Activated T-cell treated with anti-CD3 and anti-CD28 coated beads, Interleukin-2, amount 50 U/mL, for 4 hours (primary cell): ENCODE measurements at places on chromosomes 2 and 18. TPM values are rescaled to one million over a fixed set of nuclear protein-coding genes. Genes with fewer than 3 reads are reported as not detected.

GRCh38 chr2:14552286-14552685 is 80.2 kb upstream of the LRATD1 start:
- DNase-seq = no peak

DNA sequence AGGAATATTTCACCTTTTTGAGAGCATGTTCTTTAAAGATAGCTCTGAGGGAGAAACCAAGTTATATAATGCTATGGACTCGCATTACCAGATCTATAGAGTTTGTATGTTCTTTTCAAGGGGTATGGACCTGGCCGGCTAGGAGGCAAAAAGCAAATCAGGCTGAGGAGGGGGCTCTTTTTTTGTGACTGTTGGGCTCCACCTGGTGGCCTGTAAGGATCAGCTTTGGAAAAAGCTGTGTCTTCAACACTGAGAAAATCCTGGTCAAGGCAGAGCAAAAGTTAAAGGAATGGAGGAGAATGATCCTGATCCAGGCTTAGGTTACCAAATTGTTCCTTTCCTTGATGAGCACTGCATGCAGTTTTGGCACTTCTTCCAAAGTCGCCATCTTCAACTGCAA is 180.5 kb downstream of the DIS3L2 start:
- DNase-seq = peak; percentile 8

GRCh38 chr2:233012301-233012971 is 620 bp downstream of the NGEF start:
- no peak for DNase-seq

- peak; percentile 35 for DNase-seq
Measured at GRCh38 chr2:74587664-74588277, 33.3 kb downstream of the DOK1 start.

DNA sequence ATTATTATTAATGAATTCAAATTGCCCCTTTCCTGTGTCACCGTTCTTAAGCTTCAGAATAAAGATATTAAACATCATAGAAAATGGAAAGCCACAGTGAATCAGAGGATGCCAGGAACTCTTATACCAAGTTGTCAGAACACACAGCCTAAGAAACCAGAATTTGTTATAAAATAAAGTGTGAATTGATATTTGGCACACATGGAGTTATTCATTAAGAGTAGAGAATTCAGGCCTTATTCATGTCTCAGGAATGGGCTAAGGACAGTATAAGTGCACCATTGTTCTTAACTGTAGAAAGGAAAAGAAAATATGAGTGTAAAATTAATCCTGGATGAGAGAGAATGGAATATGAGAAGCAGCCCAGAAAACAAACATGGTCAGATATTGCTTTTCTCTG is 86.7 kb upstream of the ATP8B1 start:
- no peak for DNase-seq

DNA sequence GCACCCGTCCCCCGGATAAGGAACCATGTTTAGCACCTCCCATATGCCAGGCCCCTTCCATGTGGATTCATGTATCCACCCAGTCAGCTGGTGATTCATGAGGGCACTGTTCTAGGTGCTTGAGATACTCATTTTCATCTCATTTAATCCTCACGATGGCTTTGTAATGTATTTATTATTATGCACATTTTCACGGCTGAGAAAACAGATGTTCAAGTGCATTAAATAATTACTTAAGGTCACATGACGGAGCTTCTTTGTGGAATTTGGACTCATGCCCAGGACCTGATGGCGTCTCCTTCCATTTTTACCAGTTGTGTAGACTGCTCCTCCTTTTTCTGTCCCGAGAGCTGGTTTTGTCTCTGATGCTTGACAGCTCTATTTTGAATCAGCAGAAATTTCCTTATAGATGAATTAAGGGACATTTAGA is 72.2 kb upstream of the RBM44 start:
- no peak for DNase-seq

- no peak for DNase-seq
Measured at GRCh38 chr2:96811917-96812316, 4.2 kb upstream of the CNNM3 start.

GRCh38 chr2:207073412-207073800 is 92.3 kb downstream of the KLF7 start:
- no peak for DNase-seq

DNA sequence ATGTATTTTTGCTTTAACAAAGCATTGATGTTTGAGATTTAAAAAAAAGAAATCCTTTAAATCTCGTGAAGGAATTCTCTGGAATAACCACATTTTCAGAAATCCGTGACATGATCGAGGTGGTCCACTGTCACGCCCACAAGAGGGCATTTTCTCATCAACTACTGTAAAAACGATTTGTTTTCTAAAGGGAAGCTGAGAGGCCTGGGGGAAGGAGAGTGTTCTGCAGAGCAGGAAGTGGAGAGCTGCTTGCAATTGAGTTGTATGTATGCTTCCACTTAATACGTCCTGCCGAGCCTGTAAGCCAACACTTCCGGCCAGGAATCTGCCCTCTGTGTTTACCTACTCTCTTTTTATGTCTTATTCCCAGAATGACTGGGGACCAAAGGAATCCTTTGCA is 19.4 kb downstream of the KLHL29 start:
- no peak for DNase-seq

Gene CELF4
- not detected for total RNA-seq

Gene UGT1A7
- total RNA-seq = 0.10 TPM

Gene PID1
- total RNA-seq = 0.10 TPM

Gene TUBA3D
- total RNA-seq = not detected

GRCh38 chr18:9103376-9103873 is 926 bp downstream of the NDUFV2 start:
- no peak for DNase-seq

Gene AKAIN1
- total RNA-seq = not detected

Gene SLC5A7
- not detected for total RNA-seq

DNA sequence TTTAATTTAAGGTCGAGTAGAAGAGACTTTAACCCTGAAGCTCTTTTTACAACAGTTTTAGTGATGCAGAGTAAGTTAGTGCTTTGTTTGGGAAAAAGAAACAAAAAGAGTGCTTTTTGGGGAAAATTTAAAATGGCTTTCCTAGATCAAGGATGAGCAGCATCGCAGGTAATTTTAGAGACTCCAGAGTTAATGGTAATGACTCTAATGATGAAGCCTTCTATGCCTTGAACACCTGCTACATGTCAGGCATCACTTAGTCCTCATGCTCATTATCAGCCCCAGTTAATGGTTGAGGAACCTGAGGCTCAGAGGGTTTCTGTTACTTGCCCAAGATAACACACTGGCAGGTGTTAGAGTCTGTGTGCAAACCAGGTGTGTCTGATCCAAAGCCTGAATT is 167.8 kb downstream of the ACOXL start:
- no peak for DNase-seq

GRCh38 chr18:76827205-76828200 is 5.1 kb downstream of the ZNF236 start:
- no peak for DNase-seq

DNA sequence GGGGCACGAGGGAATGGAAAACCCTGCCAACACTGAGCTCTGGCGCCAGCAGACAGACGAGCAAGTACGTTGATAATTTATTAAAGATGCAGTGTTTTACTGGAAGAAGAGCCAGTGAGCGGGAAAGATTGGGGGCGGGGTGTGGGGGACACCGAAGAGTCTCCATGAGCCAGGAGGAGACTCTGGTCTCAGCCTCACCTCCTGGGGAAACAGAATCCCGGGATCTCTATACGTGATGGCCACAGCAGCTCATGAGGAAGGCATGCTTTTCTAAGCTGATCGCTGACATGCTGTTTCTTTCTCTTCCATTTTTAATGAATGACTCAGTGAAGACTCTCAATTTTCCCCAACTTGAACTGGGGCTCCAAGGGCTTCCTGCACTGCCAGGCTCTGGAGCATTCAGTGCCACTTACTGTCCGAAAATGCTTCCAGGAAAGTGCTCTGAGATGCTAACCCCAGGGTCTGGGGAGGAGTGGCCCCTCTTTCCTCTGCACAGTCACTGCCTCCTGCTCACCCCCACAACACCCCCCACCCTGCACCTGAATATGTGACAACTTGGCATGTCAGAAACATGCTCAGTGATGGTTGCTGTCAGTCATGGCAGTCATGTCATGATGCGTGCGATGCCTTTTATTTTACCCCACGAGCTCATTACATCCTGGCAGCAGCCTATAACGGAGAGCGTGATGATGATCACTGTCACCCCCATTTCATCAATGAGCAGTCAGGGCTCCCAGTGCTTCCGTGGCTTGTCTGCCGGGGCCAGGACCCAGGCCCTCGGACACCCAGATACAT is 164.2 kb upstream of the CAPN13 start:
- DNase-seq = no peak

Gene UGT1A6
- not detected for total RNA-seq

DNA sequence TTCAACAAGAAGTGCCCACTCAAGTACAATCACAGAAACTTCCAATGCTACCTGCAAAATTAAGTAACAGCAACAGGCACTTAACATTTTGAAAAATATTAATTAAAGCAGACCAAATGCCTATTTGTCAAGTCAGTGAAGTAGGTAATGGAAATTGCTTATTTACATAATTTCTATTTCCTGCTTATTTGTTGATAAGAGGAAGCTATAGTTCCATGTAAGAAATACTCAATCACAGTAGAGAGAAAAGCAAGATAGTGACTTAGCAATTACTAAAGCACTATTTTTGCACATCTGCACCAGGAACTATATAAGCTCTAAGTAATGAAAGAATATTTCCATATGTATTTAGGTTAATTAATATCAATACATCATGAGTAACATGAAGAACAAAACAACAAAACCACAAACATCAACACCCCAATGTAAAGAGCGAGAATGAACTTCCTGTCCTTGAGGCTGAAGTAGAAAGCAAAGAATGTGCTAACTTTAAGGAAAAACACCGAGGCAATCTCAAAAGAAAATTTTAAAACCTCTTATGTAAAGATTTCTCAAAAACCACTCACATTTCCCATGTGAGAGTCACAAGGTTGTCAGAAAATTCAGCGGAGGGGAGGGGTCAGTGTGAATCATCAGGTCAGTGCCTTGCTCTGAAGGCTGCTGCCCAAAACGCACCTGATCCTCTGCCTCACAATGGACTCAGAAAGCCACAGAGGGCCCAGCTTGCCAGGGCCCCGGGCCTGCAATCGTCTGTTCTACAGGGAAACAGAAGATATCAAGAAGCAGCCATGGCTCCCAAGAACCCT is 12.5 kb downstream of the NPC1 start:
- peak; percentile 23 for DNase-seq

GRCh38 chr2:172287605-172288315 is 139.6 kb upstream of the ITGA6 start:
- no peak for DNase-seq

Gene UPP2
- total RNA-seq = not detected

Gene ASB3
- 12.8 TPM for total RNA-seq

GRCh38 chr2:156541229-156541628 is 105.0 kb downstream of the GPD2 start:
- DNase-seq = no peak

- no peak for DNase-seq
Measured at GRCh38 chr2:48600204-48600813, 17.3 kb upstream of the GTF2A1L start.

DNA sequence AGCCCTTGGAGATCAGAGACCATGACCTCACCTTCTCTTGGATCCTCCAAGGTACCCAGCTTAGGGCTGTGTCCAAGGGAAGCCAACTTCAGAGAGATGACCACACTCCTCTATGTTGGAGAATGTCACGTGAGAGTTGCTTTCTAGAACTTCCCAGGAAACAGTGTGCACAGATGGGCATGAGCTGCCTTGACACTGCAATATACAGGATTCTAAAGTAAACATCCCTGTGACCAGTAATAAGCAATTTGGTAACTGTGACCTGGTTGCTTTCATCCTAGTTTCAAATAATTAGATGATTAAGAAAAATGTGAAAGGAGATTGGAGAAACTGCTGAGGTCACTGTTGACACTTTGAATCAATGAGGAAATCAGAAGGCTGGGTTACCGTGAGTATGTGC is 181.1 kb upstream of the EPAS1 start:
- DNase-seq = no peak

GRCh38 chr18:70501358-70501757 is 212.5 kb downstream of the SOCS6 start:
- DNase-seq = no peak

DNA sequence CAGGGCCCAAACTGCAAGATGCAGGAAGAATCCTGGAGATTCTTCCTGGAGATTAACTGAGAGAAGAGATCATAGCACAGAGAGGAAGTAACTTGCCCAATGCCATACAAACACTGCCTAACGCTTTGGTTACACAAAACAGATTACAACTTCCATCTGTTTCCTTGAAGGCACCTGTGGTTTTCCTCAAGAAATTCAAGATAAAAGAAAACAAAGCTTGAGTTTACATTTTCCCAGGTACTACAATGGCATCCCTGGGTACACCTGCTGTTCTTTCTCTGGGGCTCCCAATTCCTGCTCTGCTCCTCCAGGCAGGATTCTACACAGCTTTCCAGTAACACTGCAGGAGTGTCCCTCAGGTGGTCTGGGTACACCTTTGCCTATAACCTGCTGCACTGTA is 781.9 kb upstream of the ID2 start:
- DNase-seq = no peak

DNA sequence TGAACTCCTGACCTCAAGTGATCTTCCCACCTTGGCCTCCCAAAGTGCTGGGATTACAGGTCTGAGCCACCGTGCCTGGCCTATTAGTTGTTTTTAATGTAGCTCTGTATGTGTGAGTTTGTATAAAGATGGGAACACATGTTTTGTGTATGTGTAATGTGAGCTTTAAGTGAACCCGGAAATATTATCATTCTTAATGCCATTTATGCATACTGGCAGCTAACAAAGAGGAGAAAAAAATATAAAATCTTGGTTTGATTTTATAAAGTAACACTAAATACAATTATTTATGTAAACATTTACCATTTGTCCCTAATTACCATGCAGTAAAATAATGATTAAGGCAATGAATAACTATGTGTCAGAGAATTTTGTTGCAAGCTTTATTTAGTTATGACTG is 9.1 kb upstream of the CKAP2L start:
- DNase-seq = no peak

Gene RBM44
- total RNA-seq = 0.68 TPM

Gene PKDCC
- not detected for total RNA-seq

Gene TRABD2A
- total RNA-seq = 29.4 TPM

DNA sequence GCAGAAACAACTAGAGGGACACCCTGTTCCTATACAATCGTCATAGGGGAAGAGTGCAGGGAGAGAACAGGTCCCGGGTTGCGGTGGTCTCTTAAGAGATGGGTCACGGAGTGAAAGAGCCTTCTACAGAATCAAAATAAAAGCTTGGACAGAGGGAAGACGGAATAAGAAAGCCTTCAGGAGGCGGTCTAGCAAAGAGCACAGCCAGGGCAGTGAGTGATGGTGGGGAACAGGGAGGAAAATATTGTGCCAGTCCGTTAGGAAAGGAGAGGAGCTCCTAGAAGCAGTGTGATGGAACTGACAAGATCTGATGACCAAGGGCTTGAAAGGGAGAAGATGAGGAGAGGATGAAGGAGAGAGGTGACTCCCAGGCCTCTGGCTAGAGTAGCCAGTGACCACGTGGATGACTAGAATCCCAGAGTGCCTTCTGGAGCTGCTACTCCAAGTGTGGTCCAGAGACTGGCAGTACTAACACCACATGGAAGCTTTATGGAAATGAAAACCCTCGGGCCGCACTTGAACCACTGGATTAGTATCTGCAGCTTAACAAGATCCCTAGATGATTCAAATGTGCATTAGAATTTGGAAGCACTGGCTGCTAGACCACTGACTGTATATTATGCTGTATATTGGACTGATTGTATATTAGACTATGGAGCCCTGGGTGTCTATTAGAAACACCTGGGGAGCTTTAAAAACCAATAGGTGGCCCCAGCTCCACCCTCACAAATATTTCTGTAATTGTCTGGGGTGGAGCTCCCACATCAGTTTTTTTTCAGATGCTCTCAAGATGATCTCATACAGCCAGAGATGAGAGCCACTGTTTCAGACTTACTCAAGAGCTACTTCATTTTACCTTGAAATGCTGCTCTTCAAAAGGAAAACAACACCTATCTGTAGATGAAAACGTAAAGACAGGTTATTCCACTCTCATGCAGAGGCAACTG is 1.1 kb upstream of the EVA1A start:
- DNase-seq = no peak

Gene SERPINB12
- not detected for total RNA-seq
